Amygdala (tissue), 56 donors: ENCODE measurements at places on chromosomes 5 and 9.

DNA sequence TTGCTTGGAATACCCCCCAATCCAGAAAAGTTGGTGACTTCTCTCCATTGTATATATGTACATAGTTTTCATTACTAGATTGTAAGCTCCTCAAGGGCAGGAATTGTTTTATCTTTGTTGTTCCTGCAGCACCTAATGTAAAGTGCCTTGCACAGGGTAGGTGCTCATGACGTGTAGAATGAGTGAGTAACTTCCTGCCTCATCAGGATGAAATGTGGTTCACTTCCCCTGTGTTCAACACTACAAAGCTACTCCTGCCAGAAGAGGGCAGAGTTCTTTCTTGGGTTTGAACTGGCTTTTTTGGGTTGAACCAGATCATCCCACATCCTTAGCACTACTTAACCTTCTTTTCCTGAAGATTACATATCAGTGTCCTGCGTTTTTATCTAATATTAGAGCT, 23.9 kb downstream of the GTF3C4 start:
- no peak for DNase-seq

GRCh38 chr9:78856781-78857180, 559.9 kb downstream of the PSAT1 start:
- DNase-seq, result no peak

- no peak for DNase-seq
Measured at GRCh38 chr9:116280529-116280928, 126.9 kb downstream of the PAPPA start.

DNA sequence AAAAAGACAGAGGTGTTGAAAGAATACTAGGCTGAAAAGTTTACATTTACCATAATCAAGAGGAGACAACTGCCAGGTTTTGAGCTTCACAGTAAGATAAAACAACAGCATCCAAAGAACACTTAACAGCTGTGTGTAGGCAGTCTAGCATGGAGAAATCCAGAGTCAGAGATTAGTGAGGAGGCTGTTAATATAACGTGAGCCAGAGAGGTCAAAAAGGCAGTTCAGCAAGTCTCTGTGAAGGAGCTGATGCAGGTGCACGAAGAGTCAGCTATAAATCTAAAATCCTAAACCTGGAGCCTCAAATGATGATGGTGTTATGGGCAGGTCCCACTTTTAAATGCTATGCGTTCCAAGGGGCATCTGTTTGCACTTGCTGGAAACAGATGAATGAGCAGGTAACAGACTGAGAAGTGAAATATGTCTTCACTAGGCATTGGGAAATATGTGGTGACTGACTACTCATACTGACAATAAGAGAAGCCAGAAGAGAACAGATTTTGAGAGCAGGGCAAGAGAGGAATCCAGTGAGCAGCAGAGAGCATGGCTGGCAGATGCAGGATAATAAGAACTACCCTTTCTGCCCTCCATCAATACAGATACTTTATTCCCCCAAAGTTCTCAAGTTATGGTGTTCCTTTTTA, 8.7 kb downstream of the APTX start:
- DNase-seq, result no peak

DNA sequence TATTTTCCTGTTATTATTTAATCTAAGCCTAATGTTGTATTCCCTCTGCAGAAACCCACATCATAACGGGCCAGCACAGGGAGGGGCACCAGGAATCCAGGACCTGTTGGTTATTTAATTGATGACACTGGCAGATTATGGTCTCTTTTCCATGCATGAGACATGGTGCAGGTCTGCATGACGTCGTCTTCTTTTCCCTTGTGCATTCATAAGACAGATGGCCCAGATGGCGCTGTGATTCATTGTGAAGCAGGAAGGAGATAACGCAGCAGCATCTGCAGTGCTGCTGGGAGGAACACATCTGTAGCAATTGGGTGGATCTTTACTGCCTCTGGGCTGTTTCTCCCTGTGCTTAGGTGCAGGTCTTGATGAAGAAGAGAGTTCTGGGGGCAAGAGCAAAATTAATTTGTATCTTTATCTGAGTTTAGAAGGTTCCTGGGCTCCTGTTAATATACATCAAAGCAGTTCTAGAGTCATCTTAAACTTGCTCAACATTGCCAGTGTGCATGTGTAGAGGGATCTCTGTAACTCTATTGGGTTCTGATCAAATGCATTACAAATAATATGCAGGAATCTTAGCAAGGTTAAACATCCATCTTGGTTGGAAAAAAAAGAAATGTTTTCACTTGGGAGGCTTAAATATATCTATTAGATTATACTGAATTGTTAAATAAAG, 176.1 kb downstream of the PCSK1 start:
- no peak for DNase-seq

GRCh38 chr9:121699571-121700164, 48.2 kb downstream of the DAB2IP start:
- no peak for DNase-seq

DNA sequence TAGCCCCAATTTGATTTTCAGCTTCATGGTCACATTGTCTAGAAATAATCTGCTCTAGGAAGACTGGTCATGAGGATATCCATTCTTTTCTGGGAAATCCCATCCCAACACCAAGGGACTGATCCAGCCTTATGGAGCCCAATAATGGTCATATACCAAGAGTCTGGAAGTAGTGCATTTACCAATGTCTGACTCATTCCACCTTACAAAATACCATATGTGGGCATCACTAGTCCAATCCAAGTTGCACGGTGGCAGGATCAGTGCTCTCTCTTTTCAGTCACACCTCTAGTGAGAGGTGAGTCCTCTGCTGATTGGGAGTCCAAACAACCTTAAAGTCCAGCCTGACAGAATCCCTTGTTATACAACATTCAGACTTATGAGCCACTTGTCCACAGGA, 73.7 kb downstream of the FEM1C start:
- DNase-seq, result no peak

- peak; percentile 58 for DNase-seq
Measured at GRCh38 chr9:136545965-136546696, at the start of gene NOTCH1. TSS of gene NOTCH1 (minus strand) at chr9:136546048. CDS start at chr9:136545786, 262 bp downstream.

DNA sequence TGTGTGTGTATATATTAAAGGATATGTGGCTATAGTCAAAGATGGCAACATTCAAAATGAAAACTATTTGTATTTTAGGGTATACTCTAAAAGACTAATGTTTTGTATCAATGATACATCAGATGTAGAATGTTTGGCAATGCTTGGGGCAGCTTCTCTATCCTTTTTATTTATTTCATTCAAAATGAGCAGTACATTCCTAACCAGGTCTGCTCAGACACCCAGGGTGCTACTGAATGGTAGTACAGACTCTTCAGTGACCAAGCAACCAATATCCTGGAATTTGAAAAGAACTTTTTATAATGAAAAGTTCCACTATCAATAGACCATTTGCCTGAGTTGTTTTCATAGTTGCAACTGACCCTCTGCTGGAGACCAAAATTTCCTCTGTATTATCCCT, 23.9 kb downstream of the MEGF9 start:
- DNase-seq, result no peak

- no peak for DNase-seq
Measured at GRCh38 chr5:151434570-151435237, 12.7 kb upstream of the SLC36A1 start.

GRCh38 chr5:93008502-93009207, 572.4 kb downstream of the NR2F1-AS1 start:
- no peak for DNase-seq

- DNase-seq, result no peak
Measured at GRCh38 chr9:99430301-99430700, 208.2 kb downstream of the SEC61B start.

DNA sequence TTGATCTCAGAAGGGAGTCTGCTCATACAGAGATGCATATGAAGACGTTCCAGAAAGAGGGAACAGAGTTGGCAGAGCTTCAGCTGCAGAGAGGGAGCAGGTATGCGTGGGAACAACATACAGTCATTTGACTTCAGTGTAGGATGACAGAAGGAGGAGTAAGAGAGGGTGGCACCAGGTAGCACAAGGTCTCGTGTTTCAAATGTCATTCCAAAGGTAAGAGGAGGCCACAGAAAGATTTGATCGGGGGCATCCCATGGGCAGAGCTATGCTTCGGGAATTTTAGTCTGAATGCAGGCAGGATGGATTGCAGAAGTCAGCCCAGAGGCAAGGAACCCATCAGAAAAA, 367.1 kb downstream of the CDK5RAP2 start:
- no peak for DNase-seq

DNA sequence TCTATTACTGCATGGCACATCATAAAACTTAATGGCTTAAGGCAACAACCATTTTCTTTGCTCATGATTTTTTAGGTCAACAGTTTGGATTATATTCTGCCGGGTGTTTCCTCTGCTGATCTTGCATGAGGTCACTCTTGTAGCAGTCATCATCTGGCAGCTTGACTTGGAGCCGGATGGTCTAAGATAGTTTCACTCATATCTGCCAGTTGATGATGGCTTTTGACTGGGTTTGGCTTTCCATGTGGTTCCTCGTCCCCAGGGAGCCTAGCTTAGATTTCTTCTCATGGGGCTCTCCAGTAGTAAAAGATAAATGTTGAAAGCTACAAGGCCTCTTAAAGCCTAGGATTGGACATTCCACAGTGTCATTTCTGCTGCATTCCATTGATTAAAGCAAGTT, 27.4 kb downstream of the LNPEP start:
- no peak for DNase-seq

GRCh38 chr9:123425836-123426365, 69.9 kb downstream of the CRB2 start:
- no peak for DNase-seq
